ENCODE measurements at places on chromosomes 7 and 10.

DNA sequence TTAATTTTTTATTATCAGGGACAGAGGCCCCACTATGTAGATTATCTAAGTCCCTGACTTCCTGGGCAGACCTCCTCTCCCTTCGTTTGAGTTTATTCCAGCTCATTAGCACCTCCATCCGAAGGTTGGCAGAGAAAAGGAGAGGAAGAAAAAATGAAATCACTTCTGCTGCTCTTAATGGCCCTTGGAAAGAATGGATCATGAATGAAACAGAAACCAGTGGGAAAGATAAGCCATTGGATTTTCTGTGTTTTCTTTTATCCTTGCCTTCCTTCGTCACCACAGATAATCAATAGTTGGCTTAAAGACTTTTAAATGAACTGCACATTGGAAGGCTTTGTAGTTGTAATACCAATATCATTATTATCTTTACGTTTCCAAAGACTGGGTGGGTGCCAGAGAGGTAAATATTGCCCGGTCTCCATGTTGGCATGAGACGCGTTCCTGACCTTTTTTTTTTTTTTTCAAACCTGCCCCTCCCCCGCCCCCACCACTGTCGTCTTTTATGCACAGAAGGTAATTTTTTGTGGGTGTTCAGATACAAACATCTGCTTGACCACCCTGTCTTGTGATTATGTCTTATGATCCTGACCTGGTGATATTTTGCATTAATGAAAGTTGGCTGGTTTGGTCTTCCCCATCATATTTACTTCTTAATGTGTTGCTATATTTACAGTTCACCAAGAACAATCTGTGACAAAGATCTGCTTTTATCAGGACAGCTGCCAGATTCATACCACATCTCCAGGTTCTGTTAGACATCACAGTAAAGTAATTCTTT is 116.8 kb downstream of the ARID5B start:
- peak; percentile 29 for DNase-seq

GRCh38 chr7:50662041-50662694 is 97.0 kb upstream of the DDC start:
- no peak for DNase-seq

DNA sequence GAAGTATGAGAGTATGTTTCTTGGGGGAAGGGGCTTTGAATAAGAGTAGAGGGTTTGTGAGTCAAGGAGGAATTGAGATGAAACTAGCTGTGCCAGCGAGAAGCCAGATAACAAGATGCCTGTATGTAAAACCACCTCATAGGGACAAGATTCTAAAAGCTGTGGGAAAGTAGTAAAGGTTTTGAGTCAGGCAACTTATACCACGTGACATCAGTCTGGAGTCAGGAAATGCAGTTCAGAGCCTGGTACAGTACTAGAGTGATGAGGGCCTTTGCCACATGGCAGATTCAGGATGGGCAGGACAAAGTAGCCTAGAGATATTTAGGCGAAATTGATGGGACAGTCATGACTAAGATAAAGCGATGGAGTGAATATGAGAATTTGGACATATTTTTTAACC is 140.2 kb upstream of the PLXDC2 start:
- no peak for DNase-seq

DNA sequence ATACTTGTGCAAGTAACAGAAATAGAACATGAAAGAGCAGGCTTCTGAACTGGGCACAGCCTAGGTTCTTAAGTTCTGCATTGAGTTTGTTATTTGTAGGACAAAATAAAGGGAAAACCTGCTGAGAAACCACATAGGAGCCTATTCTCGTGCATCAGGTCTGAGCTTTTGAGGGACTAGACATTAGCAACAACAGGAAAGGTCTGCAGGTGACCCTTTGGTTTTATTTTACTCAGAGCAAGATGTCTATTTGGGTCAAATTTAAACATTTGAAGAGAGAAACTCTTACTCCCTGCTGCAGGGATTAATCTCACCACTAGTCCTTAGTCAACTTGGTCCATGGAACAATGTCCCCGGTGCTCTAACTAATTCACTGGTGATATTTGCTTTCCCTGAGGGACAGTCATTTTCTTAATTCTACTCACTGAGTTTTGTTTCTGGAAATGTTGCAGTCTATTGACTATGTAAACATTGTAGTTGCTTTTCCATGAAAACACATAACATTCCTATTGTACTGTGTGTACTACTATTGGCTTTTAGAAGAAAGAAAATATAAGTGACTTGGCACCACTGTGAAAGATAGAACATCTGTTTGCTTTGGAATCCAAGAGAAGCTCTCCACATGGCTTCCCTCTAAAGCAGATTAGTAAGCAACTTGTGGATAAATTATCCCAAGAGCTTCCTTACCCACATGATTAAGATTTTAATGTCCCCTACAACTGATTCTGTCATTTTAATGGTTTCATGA is 108.2 kb downstream of the CHRM2 start:
- DNase-seq, result no peak

- DNase-seq, result no peak
Measured at GRCh38 chr7:47213276-47213675, 368.6 kb downstream of the TNS3 start.

- no peak for DNase-seq
Measured at GRCh38 chr7:143437578-143437977, 5.7 kb upstream of the TAS2R60 start.

DNA sequence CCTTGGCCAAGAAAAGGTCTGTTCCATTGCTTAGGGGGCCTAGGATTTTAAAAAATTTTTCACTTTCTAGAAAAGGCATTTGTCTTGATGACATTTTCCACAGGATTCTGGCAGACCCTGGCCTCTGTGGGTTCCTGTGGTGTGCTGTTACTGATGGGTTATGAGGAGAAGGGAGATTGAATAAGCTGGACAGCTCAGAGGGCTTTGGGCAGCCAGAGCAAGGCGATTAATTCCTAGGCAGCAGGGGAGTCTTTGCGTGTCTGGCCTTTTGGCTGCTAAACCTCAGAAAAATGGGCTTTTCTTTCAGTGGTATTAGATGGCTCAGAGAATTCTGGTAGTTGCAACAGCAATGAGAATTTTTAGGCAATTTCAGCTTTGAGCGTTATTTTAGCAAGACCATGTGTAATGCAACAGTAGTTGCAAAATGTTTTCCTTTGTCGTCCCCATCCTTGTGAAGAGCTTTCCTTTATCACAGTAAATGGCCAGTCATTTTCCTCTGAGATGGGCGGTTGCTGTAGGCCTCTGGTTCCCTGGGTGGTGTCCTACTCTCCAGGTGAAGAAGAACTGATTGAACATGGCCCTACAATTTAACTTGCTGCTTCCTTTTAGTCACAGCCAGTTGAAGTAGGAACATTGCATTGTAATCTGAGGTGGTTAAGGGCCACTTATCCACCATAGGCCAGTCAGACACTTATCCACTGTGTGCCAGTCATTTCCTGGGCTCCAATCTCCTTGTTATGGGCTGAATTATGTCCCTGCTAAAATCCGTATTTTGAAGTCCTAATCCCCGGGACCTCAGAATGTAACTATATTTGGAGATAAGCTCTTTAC is 43.2 kb downstream of the SH2D4B start:
- no peak for DNase-seq

DNA sequence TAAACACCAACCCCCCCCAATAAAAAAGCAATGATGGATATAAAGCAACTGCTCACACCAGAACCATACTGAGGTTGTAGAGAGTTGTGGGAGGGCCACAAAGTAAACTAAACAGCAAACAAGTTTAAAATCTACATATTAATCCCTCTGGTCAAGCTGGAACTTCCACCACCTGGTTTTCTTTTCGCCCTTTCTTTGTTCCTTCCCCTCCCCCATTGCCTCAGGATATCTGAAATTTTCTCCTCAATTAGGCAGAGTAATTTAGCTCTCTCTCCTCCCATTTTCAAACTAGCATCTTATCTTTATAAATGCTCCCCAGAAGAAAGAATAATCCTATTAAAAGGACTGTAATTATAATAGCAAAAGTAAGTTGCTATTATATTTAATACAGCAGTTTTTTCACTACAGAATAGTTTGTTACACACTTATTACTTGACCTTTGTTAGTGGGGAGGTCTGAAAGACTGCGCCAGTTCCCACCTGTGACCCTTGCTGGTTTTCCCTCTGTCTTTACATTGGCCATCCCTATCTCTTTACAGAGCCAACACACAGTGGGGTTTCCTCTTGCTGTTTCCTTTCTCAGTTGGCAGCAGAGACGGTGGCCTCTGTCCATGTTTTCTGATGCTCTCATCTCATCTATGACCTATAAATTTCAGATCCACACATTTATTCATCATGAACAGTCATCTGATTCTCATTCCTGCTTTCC is 235.4 kb downstream of the RNLS start:
- no peak for DNase-seq

DNA sequence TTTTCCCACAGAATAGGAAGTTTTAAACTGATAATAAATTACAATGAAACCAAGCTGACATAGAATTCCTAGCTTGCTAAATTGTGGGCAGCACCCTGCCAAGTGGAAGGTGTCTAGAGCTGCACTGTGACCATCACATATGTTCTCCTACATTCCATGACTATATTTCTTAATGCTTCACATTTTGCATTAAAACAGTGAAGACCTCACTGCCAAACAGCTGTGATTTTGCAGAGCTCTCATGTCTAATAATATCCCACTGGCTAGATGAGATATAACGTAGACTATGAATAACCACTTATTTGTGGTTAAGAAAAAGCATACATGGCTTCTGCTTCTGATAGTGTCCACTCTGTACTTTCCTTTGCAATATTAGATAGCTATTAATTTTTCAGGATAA is 228.3 kb upstream of the TEX47 start:
- no peak for DNase-seq

- DNase-seq, result no peak
Measured at GRCh38 chr7:55026086-55026790, 7.4 kb downstream of the EGFR start.

GRCh38 chr10:74917481-74918077 is 91.2 kb downstream of the KAT6B start:
- no peak for DNase-seq

- peak; percentile 32 for DNase-seq
Measured at GRCh38 chr7:82985144-82985802, 177.4 kb downstream of the PCLO start.

DNA sequence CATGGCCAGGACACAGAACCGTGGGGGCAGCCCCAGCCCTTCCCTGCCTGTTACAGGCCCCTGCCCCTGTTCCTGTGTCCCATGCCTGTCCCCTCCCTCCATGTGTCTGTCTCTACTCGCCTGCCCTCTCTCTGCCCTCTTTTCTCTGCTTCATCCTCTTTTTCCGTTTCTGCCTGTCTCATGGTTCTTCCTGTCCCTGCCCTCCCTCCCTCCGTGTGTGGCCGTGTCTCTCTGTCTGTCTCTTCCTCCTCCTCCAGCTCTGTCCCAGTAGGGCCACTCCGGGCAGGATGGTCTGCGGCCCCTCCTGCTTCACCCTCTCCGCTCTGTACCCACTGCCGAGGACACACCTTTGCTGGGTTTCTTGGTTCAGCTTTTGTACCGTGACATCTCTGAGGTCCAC is 137.4 kb downstream of the FAM53B start:
- no peak for DNase-seq

DNA sequence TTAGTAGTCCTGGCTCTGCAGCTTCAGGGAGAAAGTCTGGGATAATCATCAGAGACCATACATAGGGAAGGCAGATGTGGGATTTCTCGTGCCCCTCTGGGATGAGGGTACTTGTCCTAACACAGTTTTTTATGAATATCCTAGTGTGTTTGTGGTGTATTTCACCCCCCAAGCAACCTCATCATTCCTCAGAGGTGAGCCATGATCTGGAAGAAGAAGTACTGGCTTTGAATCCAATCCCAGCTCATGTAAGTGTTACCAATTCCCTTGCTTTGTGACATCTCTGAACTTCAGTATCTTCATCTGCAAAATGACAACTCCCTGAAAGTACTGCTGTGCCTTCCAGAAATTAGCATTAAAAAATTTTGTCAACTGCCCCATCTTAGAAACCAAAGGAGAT is 347.5 kb upstream of the ZMIZ1 start:
- DNase-seq, result no peak

- peak; percentile 35 for DNase-seq
Measured at GRCh38 chr10:8045726-8046494, 8.6 kb upstream of the GATA3 start.

DNA sequence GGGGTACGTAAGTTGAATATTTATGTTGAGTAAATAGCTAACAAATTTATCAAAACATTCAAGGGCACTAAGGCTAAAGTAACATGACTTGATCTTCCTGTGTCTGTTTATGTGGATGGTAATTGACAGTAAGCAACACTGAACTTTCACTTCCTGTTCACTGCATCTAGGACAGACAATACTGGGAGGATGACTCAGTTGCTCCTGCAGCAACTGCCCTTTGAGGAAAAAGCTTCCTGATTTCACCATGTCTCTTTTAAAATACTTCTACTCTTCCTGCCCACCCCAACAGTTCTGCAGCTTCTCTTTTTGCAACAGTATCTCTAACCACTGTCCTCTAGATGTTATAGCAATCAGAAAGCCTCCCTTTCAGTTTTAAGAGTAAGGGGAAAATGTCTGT is 76.6 kb upstream of the HGF start:
- no peak for DNase-seq

GRCh38 chr10:10326116-10326515 is 691.6 kb upstream of the CELF2 start:
- DNase-seq, result no peak

- DNase-seq, result peak; percentile 73
Measured at GRCh38 chr7:79452032-79452494, 1.4 kb downstream of the MAGI2 start.

DNA sequence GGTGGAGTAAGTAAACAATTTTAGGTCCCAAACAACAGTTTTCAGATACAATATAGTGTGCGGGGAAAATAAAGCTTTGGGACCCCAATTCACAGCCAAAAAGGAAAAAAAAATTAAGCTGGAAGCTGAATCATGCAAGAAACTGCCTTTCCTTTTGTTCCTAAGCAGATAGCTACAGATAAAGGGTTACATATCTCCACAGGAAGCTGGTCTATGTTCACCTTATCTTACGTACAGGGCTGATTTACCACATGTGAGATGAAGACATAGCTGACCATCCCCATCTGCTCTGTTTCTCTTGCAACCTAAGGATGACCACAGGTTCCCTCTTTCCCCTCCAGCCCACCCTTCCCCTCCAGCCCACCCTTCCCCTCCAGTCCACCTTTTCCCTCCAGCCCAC is 14.2 kb upstream of the PFKP start:
- DNase-seq, result no peak

Measured in brain (organoid and tissue), 16 donors.